ENCODE measurements at places on chromosomes 4 and X. TPM values are rescaled to one million over a fixed set of nuclear protein-coding genes. Genes with fewer than 3 reads are reported as not detected.

STK26 gene
- total RNA-seq, result 1.1 TPM

DGAT2L6 gene
- total RNA-seq, result not detected

MMRN1 gene
- total RNA-seq, result not detected

FAT1 gene
- total RNA-seq, result 238 TPM

EDA2R gene
- total RNA-seq, result 22.7 TPM

CXorf49 gene
- not detected for total RNA-seq

PPM1K gene
- 11.6 TPM for total RNA-seq

KCTD8 gene
- total RNA-seq, result not detected

BEX1 gene
- total RNA-seq, result not detected

IL13RA2 gene
- 5.4 TPM for total RNA-seq

CENPVL2 gene
- total RNA-seq, result not detected

C4orf36 gene
- total RNA-seq, result 1.7 TPM

CFAP99 gene
- total RNA-seq, result not detected

L1CAM gene
- total RNA-seq, result 62.9 TPM

WFS1 gene
- 68.2 TPM for total RNA-seq

RASSF6 gene
- not detected for total RNA-seq

DIPK2B gene
- not detected for total RNA-seq

PGAM4 gene
- total RNA-seq, result 0.82 TPM

TLR1 gene
- not detected for total RNA-seq

QDPR gene
- 39.2 TPM for total RNA-seq

C4orf50 gene
- total RNA-seq, result not detected

PDZD4 gene
- total RNA-seq, result not detected

NCAPG gene
- total RNA-seq, result 39.2 TPM

MAP3K15 gene
- 0.19 TPM for total RNA-seq

MAPK10 gene
- 1.1 TPM for total RNA-seq

ZFYVE28 gene
- total RNA-seq, result 3.8 TPM

C4orf51 gene
- not detected for total RNA-seq

ZNF630 gene
- total RNA-seq, result 0.35 TPM

AGTR2 gene
- not detected for total RNA-seq

SLIT2 gene
- total RNA-seq, result 119 TPM

SCD5 gene
- 32.5 TPM for total RNA-seq

DMD gene
- total RNA-seq, result 6.2 TPM

PTTG2 gene
- total RNA-seq, result not detected

MAGEA1 gene
- not detected for total RNA-seq

CXCL5 gene
- total RNA-seq, result 0.15 TPM

GPRIN3 gene
- 0.26 TPM for total RNA-seq

GYPE gene
- 1.6 TPM for total RNA-seq

Measured in HFFc6 (cell line).